ENCODE measurements at places on chromosomes 11 and 22. TPM values are rescaled to one million over a fixed set of nuclear protein-coding genes. Genes with fewer than 3 reads are reported as not detected.

The NF2 gene
- 25.5 TPM for polyA plus RNA-seq

The CFL1 gene
- 625 TPM for polyA plus RNA-seq

The DEPDC7 gene
- polyA plus RNA-seq: 13.5 TPM

The TCIRG1 gene
- 15.7 TPM for polyA plus RNA-seq

The PGA5 gene
- polyA plus RNA-seq: 0.65 TPM

The GVQW3 gene
- polyA plus RNA-seq: 3.7 TPM

The VPS37C gene
- polyA plus RNA-seq: 16.2 TPM

The NECTIN1 gene
- polyA plus RNA-seq: 18.5 TPM

The LRRC32 gene
- polyA plus RNA-seq: 24.8 TPM

The DDX25 gene
- 0.58 TPM for polyA plus RNA-seq

All from muscle of back (tissue), 13 donors.